ENCODE measurements at places on chromosomes 5 and 9.

- no peak for DNase-seq
Observed at GRCh38 chr5:176769911-176770310, 40.4 kb upstream of the UNC5A start.

DNA sequence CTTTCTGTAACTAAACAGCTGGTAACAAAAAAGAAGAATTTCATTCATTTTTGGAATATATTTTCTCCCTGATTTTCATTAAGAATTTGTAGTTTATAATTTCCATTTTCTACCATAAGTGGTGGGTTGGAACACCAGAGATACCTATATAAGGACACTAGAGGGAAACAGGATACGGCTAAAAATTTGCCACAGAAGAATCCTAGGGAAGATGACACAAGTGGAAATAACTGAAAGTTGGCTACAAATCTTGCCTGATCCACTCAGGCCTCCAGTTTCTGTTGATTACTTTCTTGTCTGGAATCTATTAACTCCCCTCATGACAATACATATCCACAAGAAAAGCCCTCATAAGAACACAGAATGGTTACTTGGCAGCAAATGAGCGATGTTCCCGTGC, 46.8 kb downstream of the FREM1 start:
- DNase-seq = no peak

DNA sequence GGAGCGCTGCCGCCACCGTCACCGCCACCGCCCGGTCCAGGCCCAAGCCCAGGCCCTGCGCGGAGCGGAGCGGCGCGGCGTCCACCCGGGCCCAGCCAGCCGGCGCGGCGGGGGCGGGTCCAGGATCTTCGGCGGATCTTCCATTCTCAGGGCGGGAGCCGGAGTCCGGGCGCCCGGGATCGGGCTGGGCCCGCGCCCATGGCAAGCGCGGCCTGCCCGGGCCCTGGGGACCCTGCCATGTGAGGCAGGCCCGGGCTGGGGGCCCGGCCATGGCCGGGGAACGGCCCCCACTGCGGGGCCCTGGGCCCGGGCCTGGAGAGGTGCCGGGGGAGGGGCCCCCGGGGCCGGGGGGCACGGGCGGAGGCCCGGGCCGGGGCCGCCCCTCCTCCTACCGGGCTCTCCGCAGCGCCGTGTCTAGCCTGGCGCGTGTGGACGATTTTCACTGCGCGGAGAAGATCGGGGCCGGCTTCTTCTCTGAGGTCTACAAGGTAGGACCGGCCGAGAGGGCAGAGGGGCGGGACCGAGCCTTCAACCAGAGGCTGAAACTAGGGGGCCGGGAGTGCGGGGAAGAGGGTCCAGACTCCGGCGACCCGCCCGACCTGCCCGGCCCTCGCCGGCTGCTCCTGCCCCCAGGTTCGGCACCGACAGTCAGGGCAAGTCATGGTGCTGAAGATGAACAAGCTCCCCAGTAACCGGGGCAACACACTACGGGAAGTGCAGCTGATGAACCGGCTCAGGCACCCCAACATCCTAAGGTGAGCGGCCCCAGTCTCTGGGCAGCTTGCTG, 482 bp downstream of the TESK1 start:
- no peak for DNase-seq

GRCh38 chr9:104802110-104802509, 38.2 kb downstream of the NIPSNAP3B start:
- DNase-seq = no peak

GRCh38 chr5:90134892-90135291, 274.7 kb downstream of the CETN3 start:
- DNase-seq = no peak

DNA sequence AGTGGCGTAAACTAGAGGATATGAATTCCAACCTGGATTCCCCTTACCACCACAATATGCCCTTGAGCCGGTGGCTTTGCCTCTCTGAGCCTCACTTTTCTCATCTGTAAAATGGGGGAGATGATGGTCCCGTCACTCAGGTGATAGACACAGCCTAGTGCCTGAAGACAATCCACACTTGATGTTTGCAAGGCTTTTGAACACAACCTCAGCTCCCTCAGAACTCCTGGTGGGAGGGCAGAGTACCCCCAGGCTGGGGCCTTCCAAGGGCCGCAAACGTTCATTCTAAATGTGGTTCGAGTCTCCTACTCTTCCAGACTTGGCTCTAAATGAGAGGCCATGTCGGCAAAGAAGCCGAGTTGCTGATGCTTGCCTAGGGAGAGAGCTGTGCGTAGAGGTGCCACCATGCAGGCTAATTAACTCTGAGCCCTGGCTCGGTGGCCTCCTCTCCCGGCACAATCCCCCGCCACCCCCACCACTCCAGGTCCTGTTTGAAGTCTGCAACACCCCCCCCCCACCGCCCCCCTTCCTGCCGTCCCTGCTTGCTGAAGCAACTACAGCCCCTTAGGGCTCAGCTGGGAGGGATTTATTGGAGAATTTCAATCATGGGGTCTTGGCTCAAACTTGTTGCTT, 97.7 kb upstream of the LMX1B start:
- DNase-seq = no peak

DNA sequence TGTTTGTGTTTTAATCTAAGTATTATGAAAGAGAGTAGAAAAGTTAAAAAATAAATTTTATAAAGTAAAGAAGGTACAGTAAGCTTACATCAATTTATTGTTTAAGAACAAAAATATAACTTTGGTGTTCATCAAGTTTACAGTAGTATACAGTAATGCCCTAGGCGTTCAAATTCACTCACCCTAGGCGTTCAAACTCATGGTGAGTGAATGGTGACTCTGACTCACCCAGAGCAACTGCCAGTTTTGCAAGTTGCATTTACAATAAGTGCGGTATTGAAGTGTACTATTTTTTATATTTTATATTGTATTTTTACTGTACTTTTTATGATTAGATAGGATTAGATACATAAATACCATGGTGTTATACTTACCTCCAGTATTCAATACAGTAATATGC, 421.3 kb downstream of the CDH12 start:
- DNase-seq = no peak

- no peak for DNase-seq
Observed at GRCh38 chr9:136344544-136345280, 17.4 kb downstream of the GPSM1 start.

DNA sequence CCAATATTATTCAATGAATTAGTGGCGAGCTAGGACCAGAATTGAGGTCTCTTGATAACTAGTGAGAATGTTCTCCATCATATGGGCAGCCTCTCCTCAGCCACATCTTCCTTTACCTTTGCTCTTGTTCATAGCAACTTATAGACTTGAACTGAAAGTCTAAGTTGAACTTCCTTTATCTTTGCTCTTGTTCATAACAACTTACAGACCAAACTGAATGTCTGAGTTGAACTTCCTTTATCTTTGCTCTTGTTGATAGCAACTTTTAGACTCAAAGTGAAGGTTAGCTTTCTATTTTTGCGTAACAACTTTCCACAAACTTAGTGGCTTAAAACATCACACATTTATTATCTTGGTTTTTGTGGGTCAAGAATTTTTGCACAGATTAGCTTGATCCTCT, 146.4 kb upstream of the C9orf72 start:
- DNase-seq = no peak

- no peak for DNase-seq
Observed at GRCh38 chr5:133661389-133661788, 49.0 kb upstream of the FSTL4 start.

GRCh38 chr5:177959315-177959714, 36.7 kb downstream of the PROP1 start:
- DNase-seq = no peak

GRCh38 chr9:109336409-109336808, 15.6 kb upstream of the EPB41L4B start:
- DNase-seq = no peak

- DNase-seq = no peak
Observed at GRCh38 chr5:112440031-112440430, 21.0 kb upstream of the EPB41L4A start.

- no peak for DNase-seq
Observed at GRCh38 chr9:96485280-96485679, 35.3 kb downstream of the HABP4 start.

GRCh38 chr5:154766558-154767281, 11.5 kb downstream of the LARP1 start:
- no peak for DNase-seq

DNA sequence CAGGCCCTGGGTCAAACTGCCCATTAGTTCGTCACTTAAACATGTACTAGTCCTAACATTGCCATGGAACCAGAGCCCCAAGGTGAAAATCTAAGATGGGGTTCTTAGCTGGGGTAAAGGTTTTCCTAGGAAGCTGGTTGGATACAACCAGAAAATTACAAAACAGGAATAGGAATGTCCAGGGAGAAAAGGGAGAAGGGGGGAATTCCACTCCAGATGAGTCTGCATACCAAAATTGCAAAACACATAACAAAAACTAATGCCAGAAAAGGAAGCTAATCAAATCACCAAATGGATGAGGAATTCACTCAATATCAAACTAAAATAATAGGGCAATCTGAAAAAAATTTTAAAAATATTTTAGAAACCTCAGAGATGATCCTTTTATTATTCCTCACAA, 396.2 kb downstream of the EFNA5 start:
- peak; percentile 31 for DNase-seq

- DNase-seq = peak; percentile 55
Observed at GRCh38 chr9:136296434-136297015, 7.4 kb downstream of the CCDC187 start.

- no peak for DNase-seq
Observed at GRCh38 chr5:44329716-44330115, 59.5 kb downstream of the FGF10 start.

DNA sequence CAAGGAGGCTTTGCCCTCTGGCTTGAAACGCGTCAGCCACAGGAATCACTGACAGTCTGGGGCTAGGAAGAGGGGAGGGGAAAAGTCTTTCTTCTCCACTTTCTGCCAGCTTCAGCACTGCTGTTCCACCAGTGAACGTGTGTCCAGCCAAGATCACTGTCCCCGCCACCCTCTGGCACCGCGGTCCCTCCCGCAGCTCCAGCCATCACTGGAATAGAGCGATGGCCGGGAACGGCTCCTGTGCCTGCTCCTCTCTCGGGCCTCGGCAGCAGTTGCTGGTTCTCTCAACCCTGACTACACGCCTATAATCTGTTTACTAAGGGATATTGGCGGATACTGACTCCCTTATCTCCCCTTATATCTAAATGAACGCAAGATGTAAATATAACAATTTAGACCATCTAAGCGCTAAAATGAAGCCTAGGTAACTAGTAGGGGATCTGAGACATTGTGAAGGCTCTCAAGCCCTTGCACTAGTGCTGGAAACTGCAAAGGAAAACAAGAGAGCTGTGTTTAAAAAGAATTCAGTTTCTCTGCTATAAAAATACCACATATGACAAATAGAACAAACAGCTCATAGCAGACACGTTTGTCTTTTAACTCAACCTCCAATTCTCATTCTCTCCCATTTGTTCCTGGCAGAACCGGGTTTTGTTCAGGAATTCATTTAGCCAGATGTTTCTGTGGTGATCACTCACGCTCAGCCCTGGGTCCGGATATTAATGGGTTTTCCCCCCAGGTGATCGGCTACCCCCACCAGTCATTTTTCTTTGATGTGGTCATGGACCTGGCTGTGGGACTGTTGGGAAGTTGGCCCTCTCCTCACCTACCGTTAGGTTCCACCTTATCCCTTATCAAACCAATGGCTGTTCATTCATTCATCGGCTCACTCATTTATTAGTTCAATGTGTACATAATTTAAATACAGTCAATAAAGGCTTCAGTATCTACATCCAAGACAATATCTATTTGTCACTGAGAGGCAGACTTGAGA, 149.8 kb downstream of the MED10 start:
- no peak for DNase-seq

DNA sequence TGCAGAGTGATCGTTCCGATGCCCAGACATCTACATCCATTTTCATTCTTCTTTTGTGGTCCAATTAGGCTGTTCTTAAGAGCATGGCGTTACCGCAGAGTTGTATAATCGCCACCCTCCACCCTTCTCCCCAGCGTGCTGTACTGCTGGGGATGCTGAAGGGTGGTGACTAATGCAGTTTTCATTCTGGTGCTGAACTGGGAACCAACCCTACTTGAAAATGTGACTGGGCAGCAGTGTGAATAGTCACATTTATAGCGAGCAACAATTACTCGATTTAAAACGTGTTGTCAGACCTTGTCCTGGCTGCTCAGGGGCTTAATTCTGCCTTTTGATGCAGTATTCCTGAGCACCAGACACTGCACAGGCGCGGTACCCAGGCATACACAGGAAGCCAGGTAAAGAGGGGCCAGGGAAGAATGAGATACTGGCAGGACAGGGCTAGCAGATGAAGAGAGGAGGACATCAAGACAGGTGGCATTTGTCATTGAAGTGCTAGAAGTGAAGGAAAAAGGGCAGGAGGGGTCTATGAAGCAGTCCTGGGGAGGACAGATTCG, 719 bp upstream of the ISCA1 start:
- peak; percentile 82 for DNase-seq

- DNase-seq = no peak
Observed at GRCh38 chr5:135272311-135272805, 126.7 kb downstream of the MACROH2A1 start.

DNA sequence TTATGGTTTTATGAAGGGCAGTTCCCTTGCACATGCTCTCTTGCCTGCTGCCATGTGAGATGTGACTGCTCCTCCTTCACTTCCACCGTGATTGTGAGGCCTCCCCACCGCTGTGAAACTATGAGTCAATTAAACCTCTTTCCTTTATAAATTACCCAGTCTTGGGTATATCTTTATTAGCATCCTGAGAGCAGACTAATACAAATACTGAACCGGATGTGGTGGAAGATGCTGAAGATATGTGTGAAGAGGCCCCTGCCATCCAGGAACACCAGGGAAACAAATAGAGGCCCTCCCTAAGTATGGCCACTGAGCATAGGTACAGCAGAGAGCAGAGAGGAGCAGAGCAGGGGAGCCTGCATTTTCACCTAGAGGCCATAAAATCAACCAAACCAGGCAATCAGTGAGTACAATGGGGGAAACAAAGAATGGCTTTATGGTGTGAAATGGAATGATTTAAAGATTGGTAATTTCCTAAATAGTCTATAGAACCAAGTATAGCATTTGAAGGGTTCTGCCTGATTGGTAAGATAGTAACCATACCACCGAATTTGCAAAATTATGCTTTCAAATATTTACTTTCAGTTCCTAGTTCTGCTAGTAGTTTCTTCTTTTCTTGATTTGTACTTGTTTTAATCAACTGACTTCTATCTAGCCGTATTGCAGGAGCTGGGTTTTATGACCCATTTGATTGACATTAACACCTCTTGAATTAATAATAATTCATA, 421.6 kb downstream of the IRX1 start:
- DNase-seq = no peak

- no peak for DNase-seq
Observed at GRCh38 chr5:178683783-178684182, 46.7 kb downstream of the ZNF354A start.

GRCh38 chr5:15594977-15595568, 95.1 kb downstream of the FBXL7 start:
- no peak for DNase-seq

- peak; percentile 88 for DNase-seq
Observed at GRCh38 chr5:173800340-173800739, 87.8 kb upstream of the CPEB4 start.

DNA sequence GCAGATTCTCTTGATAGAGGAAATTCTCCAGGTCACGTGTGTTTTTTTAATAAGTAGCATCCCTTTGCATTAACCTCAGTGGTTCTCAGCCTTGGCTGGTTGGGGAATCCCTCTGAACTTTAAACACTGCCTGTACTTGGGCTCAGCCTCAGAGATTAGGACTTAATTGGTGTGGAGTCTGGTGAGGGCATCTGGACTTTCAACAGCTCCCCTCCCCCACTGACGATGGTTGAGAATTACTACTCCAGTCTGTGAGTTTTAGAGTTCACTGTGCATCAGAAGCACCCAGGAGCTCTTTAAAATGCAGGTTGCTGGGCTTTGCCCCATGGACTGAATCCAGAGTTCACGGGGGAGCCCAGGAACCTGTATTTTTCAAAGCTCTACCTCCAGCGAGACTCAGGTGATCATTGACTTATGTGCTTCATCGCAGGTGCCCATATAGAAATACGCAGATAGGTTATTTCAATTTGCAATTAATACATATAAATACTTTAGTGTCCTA, 71.4 kb downstream of the DAPK1 start:
- DNase-seq = no peak
